ENCODE measurements at places on chromosomes 3 and 15. TPM values are rescaled to one million over a fixed set of nuclear protein-coding genes. Genes with fewer than 3 reads are reported as not detected.

MESP1 gene
- total RNA-seq = 7.1 TPM

C2CD4B gene
- total RNA-seq = 1.3 TPM

NANOGP8 gene
- not detected for total RNA-seq

GPR62 gene
- total RNA-seq = not detected

LTK gene
- 0.12 TPM for total RNA-seq

DNA sequence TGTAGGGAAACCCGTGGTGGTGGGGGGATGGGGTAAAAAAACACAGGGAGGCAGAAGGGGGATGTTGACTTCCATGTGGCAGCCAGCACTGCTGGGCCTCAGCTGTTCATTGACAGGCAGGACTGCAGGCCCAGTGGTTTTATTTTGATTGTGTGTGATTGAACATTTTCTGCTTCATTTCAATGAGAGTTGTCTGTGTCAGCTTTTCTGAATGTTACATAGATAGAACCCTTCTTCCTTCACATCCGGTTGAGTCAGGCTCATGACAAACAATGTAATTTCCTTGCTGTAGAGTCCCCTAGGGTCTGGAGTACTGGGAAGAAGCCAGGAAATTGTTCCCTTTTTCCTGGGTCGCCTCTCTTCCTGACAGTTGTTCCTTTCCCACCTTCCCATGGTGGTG lies 8.2 kb upstream of the RPP25 start:
- DNase-seq = no peak

DNA sequence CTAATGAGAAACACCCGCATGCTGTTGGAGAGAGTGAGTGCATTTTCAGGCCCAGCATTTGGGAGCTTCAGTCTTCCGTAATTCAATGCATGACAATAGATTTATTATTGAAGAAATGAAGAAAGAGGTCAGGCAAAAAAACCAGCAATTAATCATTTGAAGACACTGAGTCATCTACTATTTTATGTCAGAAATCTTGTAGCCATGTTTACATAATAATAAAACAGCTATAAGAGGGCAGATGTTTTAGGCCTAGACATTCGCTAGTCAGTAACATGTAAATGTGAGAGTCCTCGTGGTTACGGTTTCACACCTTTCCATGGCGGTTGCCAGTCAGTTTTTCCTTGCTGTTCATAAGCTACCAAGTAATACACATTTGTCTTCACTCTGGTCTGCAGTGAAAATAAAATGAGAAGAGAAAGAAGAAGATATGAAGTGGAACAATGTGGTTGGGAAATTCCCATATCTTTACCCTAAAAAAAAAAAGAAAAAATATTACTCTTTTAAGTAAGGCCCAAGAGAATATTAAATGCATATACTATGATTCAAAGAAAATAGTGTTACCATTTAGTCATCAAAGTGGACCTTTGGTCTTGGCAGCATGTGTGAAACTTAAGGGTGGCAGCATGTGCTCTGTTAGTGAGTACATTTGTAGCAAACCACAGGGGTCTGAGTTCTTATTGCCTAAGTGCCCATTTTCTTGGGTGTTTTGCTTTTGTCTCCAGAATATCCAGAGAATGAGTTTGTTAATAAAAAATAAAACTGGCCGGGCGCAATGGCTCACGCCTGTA lies 140.5 kb upstream of the TBL1XR1 start:
- DNase-seq = no peak

- DNase-seq = peak; percentile 17
Observed at GRCh38 chr3:130849091-130849552, 44.8 kb upstream of the ATP2C1 start.

DNA sequence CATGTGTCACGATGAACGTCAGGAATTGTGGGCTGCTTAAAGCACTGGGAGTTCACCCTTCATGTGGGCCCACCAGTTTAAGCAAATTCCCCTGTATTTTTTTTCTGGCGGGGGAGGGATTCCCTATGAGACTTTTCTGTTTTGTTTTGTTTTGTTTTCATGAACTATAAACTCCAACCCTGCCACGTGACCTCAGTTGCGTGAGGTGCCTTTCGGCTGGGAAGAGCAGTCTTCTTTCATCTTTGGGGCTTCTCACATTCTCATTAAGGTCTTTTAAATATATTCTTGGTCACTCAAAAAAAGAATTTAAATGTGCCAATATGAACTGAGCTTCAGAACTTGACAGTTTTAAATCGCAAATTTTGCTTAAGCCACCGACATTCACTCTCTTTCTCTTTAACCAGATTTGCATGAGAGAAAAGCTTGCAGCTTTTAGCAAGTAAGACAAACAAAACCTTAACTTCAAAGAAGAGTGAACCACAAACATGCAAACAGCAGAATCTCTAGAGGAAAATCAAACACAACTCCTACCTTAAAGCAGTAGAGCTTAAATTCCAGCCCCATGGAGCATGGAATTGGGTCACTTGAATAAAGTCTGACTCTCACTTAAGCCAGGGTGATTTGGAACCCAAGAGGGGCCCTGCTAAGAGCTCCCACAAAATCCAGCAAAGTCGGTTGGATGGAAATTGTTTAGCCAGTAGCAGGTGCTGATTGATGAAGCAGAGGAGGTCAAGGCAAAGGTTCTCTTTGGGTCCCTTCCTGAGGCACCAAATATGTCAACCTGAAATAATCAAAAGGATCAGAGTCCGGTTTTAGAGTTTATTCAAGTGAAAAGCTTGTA lies 699.8 kb upstream of the GBE1 start:
- DNase-seq = no peak

DNA sequence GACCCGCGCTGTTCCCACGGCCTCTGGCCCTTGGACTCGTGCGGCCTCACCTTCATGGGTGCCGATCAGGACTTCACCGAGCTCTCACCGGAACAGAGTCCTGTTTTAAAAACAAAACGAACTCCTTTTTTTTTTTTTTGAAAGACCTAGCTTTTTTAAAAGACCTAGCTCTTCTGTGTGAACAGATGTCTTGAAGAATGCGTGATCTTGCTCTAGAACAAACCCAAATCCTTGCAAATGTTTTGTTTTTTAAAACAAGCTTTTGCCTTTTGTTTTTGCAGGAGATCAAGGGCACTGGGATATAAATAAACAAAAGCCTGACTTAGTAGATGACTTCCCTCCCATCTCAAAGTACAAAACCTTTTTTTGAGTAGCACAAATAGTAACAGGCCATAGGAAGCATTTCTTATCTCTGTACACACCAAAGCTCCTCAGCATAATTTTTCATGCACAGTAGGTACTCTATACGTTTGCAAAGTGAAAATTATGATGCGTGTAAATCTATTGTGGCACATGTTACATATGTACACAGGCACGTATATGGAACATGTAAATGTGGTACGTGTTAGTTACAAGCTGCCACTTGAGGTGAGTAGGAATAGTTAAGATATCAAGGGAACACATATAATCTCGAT lies 1.1 kb upstream of the MSL2 start:
- DNase-seq = no peak

- no peak for DNase-seq
Observed at GRCh38 chr15:89389841-89390603, 55.4 kb upstream of the POLG start.

DNA sequence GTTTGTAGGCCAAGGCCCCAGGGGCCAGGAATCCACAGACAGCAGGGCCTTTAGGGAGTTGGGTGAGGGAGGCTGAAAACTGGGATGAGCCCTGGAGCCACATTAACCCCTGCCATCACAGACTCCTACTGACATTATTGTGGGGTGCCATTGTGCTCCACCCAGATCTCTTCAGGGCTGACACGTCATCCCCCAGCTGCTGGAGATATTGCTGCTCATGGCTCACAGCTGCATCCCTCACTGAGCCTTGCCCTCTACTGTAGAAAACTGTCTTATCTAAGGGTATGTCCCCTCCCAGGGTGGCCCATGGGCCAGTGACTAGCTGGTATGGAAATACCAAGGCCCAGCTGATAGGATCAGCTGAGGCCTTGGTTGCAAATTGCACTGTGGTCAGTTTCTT lies 87.3 kb upstream of the PRR23C start:
- DNase-seq = no peak

GRCh38 chr15:99385865-99386264 lies 134.6 kb downstream of the LRRC28 start:
- no peak for DNase-seq

DNA sequence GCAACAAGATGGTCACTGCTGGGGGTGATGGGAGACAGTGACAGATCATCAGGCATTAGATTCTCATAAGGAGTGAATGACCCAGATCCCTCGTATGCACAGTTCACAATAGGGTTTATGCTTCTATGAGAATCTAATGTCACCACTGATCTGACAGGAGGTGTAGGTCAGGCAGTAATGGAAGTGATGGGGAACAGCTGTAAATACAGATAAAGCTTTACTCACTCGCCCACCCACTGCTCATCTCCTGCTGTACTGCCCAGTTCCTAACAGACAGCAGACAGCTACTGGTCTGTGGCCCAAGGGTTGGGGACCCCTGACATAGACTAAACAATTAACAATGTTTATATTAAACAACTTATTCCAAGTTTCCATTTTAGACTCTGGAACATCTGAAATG lies 25.4 kb downstream of the IFT80 start:
- no peak for DNase-seq

DNA sequence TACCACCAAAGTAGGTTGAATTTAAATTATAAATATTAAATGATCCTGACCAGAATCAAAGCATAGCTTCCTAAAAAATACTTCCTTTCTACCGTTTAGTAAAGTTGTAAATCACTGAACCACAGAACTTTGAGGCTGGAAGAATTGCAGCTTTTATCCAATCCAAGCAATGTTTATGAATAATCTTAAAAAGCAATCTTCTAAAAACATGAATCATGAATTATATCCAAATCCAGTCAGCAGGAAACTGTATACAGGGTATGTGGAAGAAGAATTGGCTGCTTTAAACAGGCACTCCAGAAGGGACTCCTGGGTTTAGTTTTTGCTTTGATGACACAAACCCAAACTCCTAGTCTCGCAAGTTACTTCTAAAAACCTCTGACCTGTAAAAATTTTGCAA lies 30.2 kb downstream of the HEG1 start:
- no peak for DNase-seq

GRCh38 chr3:124824286-124824915 lies 62.8 kb downstream of the ITGB5 start:
- DNase-seq = no peak

GRCh38 chr3:46183330-46183729 lies 24.8 kb downstream of the CCR1 start:
- no peak for DNase-seq
